ENCODE measurements at places on chromosomes 3 and 15.

DNA sequence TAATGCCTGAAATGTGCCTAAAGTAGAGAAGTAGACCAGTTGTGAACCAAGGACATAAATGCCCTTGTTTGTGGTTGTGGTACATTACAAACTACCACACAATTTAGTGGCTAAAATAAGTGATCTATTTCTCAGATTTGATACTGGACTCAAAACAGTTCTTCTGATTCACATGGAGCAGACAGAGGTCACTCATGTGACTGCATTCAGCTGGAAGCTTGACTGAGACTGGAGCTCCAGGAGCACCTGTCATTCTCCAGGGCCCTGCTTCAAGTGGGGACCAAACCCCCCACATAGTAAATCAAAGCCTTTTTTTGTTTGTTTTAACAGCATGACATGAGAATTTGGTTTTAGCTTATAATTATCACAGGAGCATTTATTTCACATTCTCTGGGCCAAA is 301.2 kb downstream of the OXSM start:
- DNase-seq: no peak

DNA sequence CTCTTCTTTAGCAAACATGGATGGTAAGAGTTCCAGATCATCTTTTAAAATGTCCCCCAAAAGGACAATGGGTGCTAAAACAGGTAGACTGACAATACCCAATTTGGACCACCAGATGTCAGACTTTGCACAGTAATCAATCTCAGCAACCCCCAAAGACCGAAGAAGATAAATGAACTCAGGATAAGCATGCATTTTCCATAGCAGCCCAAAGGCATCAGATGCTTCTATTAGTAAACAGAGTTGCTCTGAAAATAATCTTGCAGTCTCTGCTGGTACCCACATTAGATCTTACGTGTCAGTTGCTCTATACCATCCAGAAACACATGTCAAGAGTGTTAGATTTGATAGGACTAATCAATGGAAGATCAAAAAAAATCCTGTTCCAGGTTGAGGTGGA is 20.6 kb downstream of the MYH15 start:
- DNase-seq: peak; percentile 38

DNA sequence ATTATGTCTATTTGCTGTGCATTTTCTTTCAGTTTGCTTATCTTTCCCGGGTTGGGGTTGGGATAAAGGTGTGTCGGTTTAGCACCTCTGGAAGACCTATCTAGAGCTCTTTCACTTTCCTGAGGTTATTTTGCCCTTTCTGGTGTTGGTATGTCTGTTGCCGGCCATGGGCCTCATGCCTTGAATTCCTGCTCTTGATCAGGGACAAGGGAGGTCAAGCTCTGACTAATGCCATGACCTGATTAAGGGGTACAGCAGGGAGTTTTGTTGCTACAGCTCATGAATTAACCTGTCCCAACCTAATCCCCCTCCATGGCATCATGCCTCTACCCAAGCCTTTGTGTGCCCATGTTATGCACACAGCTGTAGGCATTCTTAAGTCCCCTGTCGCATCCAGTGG is 70.5 kb upstream of the GOLGA6B start:
- DNase-seq: no peak

- peak; percentile 96 for DNase-seq
Observed at GRCh38 chr3:195119461-195120266, 151.3 kb downstream of the XXYLT1 start.

DNA sequence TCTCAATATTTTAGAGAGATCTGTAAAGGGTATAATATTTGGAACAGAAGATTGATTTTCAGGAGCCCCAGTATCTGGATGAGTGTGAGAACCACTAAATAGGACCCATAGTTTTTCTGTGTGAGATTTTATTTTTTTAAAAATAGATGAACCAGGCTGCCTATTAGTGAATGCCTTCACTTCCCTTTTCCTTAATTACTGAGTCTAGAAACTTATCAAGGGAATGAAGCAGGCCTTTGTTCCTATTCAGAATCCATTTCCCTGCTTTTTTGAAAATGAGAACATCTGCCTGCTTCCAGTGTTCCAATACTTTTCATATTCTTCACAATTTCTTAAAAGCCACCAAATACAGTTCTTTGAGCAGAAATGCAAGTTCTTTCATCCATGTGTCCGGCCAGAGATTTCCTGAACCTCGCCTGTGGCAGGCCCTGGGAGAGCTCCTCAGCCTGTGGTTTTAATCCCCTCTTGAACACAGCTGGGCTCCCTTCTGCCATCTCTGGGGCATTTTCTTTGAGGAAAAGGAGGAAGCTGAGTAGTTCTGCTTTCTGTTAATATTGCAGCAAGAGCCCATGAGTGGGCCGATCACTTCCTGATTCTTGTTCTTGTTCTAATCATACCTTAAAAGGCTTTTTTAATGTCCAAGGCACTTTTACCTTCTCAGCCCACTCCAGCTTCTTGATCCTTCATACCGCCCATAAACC is 4.7 kb downstream of the EHD4 start:
- DNase-seq: peak; percentile 54

DNA sequence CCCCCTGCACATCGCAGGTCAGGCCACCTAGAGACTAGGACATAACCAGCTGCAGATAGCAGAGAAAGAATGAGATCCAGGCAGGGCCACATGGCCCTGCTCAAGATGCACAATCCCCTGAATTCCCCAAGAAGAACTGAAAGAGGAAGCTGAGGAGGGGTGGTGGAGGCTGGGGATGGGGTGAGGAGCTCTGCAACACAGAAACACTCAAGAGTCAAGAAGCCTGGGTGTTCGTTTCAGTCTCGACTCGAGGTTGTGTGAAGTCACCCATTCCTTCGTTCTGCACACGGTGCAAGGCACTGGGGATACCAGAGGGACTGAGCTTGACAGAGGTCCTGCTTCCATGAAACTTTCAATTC is 62.0 kb downstream of the TLE3 start:
- no peak for DNase-seq

DNA sequence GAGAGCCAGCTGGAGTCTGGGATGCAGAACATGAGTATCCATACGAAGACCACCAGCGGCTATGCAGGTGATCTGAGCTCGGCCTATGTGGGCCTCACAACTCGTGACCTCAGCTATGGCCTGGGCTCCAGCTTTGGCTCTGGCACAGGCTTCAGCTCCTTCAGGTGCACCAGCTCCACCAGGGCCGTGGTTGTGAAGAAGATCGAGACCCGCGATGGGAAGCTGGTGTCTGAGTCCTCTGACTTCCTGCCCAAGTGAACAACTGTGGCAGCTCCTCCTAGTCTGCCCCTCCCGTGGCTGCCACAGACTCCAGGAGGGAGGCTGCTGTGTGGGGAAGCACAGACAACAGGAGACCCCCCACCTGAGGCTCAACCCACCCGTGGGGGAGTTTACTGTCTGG is 3.6 kb upstream of the KPNA4 start:
- no peak for DNase-seq

- no peak for DNase-seq
Observed at GRCh38 chr3:26623419-26624208, 1.0 kb downstream of the LRRC3B start.

DNA sequence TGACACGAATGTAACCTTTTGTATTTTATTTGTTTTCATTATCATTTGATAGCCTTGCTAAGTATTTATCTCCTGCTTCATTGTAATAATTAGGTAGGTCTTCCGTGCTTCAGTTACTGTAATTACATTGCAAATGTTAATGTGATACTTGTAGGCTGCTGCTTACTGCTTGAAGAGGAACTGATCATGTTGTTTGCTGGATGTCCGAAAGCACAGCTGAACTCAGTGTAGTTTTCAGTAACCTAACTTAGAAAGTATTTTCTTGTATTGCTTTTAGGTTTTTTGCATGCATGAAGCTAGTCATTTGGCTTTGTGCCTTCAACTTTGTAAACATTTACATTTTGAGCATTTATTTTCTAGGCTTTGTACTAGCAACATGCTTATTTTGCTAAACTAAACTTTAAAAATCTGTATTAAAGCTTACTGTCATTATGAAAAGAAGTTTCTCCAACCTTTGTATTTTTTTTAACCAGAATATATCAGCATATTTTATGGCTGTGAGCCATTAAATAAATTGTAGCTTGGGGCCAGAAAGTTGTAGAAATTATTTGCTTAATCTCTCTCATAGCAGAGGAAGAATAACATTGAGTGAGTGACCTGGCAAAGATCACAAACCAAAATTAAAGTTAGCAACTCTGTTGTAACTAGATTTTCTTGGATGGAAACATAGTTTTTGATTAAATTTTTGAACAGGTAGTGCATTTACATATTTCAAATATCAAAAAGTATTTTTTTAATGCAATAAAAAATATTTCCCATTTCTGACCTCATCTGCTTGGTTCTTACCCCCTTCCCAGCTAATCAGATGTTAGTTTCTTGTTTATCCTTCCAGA is 30.7 kb downstream of the SACM1L start:
- no peak for DNase-seq

- peak; percentile 86 for DNase-seq
Observed at GRCh38 chr3:12303534-12303933, 14.7 kb downstream of the PPARG start.

GRCh38 chr15:66670762-66671580 is 31.1 kb upstream of the SMAD6 start:
- DNase-seq: no peak

DNA sequence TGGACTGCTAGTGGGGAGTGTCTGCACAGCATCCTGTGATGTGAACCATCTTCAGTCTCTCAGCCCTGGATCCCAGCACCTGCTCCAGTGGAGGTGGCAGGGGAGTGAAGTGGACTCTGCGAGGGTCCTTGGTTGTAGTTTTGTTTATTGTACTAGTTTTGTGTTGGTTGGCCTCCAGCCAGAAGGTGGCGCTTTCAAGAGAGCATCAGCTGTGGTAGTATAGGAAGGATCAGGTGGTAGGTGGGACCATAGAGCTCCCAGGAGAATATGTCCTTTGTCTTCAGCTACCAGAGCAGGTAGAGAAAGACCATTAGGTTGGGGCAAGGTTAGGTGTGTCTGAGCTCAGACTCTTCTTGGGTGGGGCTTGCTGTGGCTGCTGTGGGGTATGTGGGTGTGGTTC is 20.9 kb downstream of the NEK11 start:
- DNase-seq: no peak

Data from fibroblast of skin of back (primary cell).